ENCODE measurements at places on chromosomes 13 and 19.

DNA sequence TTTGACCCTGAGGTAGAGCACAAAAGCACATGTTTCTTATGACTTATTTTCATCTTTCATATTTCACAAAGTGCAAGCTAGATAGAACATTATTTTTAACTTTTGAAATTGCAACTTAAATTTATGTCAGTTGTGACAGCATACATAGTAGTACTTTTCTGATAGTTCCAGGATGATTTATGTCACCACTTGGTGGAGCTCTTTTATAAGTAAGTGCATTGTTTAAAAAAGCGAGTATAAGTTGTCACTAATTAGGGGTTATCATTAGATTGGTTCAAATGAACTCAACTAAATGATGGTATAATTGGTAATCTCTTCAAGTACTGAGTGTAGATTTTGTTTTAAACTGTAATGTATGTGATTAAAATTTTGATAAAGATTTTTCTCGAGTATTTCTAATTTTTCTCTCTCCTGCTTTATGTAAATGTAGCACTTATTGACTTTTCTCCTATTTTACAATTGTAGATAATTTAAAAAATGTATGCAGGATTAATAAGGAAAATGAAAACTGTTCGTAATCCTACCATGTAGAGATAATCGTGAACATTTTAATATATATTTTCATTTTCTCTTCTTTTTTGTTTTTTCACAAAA lies 31.1 kb downstream of the RB1 start:
- no peak for DNase-seq

DNA sequence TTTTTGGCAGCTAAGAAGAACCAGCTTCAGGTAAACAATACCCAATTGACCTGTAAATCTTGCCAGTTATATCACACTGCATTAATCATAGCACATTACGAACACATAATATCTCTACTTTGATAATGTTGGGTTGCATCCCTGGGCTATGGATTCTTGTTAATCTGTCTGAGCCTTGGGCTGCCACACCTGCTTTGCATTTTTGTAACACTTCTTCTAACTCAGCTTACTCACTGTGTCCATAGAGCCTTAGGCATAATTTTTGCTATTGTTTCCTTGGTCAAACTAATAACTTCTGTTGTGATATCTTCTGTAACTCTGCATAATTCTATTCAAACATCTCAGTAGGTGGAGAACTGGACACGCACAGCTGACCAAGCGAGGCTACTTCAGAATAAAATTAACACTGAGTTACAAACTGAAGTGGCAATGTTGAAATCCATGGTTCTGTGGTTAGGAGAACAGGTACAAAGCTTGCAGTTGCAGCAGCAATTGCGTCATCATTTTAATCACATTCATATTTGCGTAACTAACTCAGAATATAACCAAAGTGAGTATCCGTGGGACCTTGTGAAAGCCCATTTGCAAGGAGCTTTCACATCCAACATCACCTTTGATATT lies 6.4 kb downstream of the ZNF350 start:
- DNase-seq = no peak

DNA sequence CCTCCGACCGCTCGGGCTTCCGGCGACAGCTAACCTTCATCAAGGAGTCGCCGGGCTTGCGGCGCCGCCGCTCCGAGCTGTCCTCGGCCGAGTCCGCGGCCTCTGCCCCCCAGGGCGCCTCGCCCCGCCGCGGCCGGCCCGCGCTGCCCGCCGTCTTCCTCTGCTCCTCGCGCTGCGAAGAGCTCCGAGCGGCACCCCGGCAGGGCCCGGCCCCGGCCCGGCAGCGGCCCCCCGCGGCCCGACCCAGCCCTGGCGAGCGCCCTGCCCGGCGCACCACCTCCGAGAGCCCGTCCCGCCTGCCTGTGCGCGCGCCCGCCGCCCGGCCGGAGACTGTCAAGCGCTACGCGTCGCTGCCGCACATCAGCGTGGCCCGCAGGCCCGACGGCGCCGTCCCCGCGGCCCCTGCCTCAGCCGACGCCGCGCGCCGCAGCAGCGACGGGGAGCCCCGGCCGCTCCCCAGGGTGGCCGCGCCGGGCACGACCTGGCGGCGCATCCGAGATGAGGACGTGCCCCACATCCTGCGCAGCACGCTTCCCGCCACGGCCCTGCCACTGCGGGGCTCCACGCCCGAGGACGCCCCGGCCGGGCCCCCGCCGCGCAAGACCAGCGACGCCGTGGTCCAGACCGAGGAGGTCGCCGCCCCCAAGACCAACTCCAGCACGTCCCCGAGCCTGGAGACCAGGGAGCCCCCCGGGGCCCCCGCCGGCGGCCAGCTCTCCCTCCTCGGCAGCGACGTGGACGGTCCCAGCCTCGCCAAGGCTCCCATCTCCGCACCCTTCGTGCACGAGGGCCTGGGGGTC lies 9.6 kb downstream of the C19orf25 start:
- peak; percentile 23 for DNase-seq

- DNase-seq = no peak
Observed at GRCh38 chr19:21883516-21883915, 47.5 kb upstream of the ZNF43 start.

- no peak for DNase-seq
Observed at GRCh38 chr19:48169578-48169938, 586 bp downstream of the LIG1 start.

DNA sequence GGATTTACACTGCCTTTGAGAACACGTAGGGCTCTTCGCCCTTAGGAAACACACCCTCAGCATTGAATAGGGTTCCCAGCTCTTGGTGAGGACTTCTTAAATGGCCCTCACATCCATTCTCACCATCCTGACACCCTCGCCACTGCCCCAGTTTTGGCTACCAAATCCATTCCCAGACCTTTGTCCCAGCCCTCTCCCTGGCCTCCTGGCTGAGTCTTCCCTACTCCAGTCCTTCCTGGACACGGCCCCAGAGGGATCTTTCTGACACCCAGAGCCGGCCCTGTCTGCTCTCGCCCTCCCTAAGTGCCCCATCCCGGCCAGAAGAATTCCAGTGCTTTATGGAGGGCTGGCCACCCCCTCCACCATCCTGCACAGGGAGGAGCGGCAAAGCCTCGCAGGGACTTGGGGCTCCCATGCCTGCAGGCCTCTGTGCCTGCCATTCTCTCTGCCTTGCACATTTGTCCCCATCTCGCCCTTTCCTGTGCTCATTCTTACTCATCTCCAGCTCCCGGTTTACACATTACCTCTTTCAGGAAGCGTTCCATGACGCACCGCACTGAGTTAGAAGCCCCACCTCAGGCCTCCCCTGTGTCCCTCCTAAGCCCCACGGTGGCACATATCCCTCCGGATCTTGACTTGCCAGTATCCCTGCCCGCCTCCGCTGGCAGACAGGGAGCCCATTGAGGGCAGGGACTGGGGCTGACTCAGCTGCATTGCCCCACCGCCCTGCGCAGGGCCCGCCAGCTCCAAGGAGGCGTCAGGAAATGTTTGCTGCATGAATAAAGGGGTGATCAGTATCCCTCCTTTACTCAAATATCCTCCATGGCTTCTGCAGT lies 11.0 kb upstream of the KLK14 start:
- no peak for DNase-seq

- DNase-seq = no peak
Observed at GRCh38 chr13:53266757-53267156, 238.1 kb downstream of the OLFM4 start.

- no peak for DNase-seq
Observed at GRCh38 chr19:1984357-1984756, 31.2 kb downstream of the BTBD2 start.

DNA sequence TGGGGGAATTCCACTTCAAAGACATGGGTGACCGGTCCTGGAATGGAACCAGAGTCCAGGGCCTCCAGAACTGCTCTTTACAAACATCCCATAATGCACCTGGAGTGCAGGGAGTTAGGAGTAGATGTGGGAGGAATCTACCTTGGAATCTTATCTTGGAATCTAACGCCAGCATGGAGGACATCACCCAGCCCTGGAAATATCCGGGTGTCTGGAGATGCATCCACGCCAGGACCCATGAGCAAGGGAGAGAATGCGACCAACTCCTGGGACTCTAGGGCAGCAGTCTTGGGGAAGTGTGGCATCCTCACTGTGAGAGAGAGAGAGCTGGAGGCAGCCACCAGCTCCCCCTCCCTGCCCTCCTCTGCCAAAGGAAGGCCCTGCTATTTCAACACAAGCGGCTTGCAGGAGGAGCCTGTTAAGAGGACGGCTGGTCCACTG lies 211.8 kb downstream of the UQCRFS1 start:
- no peak for DNase-seq

- DNase-seq = no peak
Observed at GRCh38 chr13:28313579-28313978, 175.2 kb downstream of the PAN3 start.

GRCh38 chr19:36081385-36081784 lies 26.7 kb downstream of the WDR62 start:
- no peak for DNase-seq

DNA sequence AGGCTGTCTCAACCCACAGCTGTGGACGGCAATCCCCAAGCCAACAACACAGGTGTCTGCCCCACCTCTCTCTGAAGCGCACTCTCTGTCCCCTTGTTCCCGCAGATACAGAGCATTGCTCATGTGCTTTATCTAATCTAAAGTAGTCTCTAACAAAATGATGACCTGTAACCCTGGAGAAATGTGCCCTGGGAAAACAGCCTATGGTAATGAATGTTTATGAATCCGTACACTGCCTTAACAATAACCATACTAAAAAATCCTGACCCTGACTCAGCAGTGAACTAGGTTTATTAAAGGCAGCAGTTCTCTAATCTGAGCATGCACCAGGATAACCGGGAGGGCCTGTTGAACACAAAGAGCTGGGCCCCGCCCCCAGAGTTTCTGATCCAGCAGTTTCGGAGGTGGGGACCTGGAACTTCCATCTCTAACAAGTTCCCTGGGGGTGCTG lies 50.7 kb upstream of the SLC15A1 start:
- DNase-seq = no peak

- peak; percentile 66 for DNase-seq
Observed at GRCh38 chr19:46678110-46678732, 17.2 kb upstream of the DACT3 start.

- no peak for DNase-seq
Observed at GRCh38 chr13:23608701-23609413, 38.6 kb downstream of the TNFRSF19 start.

- DNase-seq = no peak
Observed at GRCh38 chr13:105464249-105464648, 1071.2 kb downstream of the EFNB2 start.

GRCh38 chr19:17328517-17329365 lies 5.9 kb downstream of the ANO8 start:
- DNase-seq = no peak

- DNase-seq = no peak
Observed at GRCh38 chr19:39740395-39740794, 2.6 kb upstream of the CLC start.

- no peak for DNase-seq
Observed at GRCh38 chr13:109355875-109356434, 430.4 kb downstream of the IRS2 start.

- no peak for DNase-seq
Observed at GRCh38 chr19:33947265-33947964, 150.7 kb downstream of the KCTD15 start.

- DNase-seq = no peak
Observed at GRCh38 chr19:50490411-50490811, 13.8 kb upstream of the GARIN5A start.

DNA sequence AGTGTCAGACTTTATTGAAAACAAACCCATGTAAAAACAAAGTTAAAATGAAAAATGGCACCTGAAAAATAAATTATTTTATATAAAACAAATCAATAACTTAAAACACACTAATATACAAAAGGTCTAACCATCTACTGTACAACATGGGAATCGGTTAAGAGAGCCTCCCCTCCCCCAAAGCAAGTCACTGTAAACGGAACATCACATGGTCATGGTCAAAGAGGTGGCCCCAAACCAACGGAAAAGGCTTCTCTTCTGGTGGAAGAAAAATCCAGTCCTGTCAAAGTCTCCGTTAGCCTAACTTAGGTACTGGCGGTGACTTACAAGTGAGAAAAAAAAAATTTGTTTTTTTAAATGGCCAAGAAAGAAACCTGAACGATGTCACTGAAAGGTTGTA lies 15.7 kb upstream of the TIMM44 start:
- no peak for DNase-seq

GRCh38 chr19:18443831-18444230 lies 5.9 kb upstream of the ISYNA1 start:
- DNase-seq = no peak

GRCh38 chr13:23488442-23488841 lies 54.9 kb upstream of the SACS start:
- no peak for DNase-seq

GRCh38 chr19:49781394-49781793 lies 14.6 kb downstream of the AP2A1 start:
- DNase-seq = no peak

DNA sequence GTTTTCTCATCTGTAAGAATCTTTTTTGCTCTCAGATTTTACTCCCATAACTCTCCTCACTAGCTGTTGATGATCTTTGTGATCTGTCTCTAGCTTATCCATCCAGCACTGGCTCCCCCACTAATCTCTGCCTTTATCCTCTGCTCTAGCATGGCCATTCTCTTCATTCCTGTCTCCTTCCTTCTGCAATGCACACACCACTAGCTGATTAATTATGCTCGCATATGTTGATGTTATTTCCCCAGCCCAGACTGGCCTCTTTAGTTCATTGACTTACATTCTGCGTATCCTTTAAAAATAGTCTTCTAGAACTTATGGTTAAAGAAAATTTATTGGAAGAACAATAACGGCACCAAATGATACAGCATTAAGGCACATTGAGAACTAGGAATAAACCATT lies 52.5 kb downstream of the DGKH start:
- DNase-seq = no peak

DNA sequence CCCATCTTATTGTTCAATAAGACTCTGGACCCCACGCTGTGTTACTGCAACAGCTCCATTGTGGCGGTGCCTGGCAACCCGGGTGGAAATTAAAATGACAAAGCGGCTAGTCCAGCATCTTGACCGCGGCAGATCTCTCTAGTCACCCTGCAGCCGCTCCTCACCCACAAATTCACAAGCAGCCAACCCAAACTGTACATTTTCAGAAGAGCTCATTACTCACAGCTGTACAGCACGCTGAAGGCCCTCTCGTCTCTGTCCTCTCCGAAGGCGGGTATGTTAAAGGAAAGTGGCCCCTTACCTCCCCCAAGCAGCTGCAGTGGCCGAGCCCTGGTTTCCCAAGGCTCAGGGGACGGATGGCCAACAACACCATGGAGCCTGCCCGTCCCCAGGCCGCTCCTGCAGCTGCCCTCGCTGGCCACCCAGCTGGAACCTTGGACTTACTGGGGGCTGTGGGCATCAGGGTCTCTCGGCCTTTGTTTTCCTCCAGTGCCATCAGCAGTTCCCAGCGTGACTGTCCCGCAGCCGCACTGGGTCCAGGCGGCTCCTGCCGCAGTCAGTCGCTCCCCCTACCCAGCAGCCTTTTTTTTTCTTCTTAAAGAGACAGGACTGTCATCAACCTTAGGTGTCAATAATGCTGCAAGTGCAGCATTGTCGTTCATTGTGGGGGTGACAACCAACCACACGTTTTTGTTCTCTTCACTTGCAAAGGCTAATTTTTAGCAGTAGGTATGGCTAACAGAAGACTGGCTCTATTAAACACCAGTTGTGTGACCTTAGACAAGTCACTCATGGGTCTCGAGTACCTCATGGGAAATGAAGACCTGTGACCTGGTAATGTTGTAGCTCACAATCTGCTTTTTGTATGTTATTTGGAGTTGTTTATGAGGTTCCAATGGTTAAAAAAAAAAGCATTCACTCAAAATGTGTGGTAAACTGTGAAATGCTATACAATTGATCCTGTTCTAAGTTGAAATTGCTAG lies at the start of gene SACS:
SACS (minus strand) TSS at position 532 of the 983 bp plus-strand sequence. CDS start 22,463 bp downstream, outside the sequence.
- DNase-seq = no peak

- peak; percentile 51 for DNase-seq
Observed at GRCh38 chr19:41426952-41427646, at the start of gene B3GNT8. Gene B3GNT8, minus strand, starts transcription at chr19:41427374. Its CDS starts 596 bp downstream, at chr19:41426778.

Data from GM06990 (cell line).